ENCODE measurements at places on chromosomes 16 and 17.

DNA sequence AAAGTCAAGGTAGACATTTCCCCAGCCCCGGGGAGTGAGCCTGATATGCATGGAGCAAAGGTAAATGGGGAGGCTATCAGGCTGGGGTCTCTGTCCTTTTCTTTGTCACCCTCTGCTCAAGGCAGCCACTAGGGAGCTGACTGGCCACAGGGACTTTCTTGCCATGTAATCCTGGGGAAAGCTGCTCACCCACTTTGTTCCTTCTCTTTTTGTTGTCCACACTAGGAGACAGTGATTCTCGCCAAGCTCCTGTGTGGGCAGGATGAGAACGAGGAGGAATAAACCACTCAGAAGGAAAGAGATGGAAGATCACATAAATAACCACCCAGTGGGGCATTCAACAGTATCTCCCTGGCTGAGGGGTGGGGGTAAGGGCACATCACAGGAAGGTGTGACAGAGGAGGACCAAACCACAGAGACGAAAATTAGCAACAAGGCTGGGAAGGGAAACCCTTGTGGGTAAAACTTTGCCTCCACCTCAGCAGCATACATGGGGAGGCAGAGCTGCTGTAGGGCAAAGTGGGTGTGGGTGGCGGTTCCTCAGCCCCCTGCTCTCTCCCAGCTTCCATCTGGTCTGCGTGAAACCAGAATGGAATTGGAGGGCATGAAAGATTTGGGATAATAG, 26.2 kb upstream of the CCL1 start:
- DNase-seq = no peak

- DNase-seq = no peak
These were observed 858 bp downstream of the NUBP1 start for GRCh38 chr16:10744370-10745030.

DNA sequence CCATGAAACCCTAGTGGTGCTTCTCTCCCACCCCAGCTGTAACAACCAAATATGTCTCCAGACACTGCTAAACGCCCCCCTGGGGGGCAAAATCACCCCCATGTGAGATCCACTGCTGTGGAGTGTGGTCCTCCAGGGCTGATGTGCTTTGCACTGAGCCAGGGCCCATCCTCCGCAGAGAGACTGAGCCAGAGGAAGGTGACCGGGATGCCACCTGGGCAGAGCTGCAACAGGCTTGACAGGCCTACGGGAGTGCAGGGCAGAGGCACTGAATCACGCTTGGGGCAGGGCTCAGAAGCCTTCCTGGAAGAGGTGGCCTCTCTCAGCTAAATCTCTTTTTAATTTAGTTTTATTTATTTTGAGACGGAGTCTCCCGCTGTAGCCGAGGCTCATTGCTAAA, 4.4 kb downstream of the GJD3 start:
- peak; percentile 35 for DNase-seq

DNA sequence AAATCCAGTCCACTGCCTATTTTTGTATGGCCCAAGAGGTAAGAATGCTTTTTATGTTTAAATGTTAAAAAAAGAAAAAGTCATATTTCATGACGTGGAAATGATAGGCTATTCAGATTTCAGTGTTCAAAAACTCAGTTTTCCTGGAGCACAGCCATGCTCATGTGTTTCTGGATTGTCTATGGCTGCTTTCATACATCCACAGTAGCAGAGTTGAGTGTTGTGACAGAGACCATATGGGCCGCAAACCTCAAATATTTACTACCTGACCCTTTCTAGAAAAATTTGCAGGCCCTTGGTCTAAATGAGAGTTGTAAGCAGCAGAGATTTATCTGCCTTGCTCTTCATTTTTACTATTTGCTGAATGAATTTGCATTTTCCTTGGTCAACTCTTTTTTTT, 264.1 kb downstream of the CBLN1 start:
- DNase-seq = no peak

- DNase-seq = no peak
These were observed 18.2 kb downstream of the SRP68 start for GRCh38 chr17:76054112-76054476.

DNA sequence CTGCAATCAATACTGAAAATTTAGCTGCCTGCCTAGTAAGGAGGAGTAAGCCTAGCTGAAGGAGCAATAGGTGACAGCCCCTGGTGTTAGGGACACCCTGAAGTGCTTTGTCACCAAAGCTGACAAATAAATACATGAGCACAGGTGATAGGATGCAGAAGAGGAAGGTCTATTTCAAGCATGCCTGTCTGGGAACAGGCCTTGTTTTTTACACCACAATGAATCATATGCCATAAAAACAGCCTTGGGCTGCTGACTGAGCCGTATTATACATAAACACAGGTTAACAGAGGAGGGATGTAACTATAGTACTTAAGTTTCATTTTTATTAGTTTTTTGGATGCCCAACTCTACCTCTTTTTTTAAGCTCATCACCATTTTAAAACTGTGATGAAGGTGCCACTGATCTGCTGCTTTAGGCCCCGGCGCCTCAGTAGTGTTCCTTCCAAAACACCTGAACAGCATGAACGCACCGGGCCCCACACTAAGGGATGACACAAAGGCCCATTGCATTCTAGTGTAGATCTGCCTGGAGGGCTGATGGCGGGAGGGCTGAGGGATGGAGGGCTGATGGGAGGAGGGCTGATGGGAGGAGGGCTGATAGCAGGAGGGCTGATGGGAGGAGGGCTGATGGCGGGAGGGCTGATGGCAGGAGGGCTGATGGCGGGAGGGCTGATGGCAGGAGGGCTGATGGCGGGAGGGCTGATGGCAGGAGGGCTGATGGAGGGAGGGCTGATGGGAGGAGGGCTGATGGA, 150.3 kb downstream of the AATF start:
- DNase-seq = no peak

DNA sequence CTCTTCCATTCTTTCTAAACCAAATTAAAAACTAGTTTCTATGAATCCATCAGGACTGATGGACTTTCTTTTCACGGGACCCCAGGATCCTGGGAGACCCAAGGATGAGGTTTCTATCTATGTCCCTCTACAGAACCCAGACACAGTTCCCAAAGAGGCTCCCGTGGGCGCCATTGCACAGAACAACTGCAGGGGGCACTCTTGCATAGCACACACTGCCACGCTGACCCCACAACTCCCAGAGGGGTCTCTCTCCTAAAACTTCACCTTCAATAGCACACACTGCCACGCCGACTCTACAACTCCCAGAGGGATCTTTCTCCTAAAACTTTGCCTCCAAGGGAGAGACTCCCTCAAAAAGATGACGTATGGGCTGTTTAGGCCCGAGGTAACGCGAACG, 9.0 kb downstream of the ABR start:
- no peak for DNase-seq

Measured in right cardiac atrium (tissue), 5 donors.